ENCODE measurements at places on chromosomes 4 and X. TPM values are rescaled to one million over a fixed set of nuclear protein-coding genes. Genes with fewer than 3 reads are reported as not detected.

TMEM164 gene
- 19.2 TPM for total RNA-seq

DYNLT3 gene
- total RNA-seq, result 6.1 TPM

LINC00632 gene
- 42.0 TPM for total RNA-seq

LRCH2 gene
- 3.8 TPM for total RNA-seq

CFAP99 gene
- 0.41 TPM for total RNA-seq

- DNase-seq, result no peak
Observed at GRCh38 chrX:72110051-72110875, 21.5 kb downstream of the RTL5 start.

DNA sequence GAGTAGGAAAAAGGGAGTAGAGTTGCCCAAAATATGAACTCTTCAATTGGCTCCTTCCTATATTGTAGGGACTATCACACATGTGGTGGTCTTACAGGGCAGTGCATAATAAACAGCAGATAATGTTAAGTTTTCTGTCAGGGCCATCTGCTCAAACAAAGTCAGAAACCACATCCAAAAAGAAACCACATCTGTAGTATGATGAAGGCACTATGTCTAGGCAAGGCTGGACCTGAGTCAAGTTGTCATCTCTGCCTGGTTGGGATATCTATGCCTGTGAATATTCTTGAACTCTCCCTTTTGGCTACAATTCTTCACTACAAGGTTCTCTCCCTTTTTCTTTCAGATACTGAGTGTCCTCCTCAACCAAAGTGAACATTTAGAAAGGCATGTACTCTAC lies 109.4 kb upstream of the C1GALT1C1 start:
- no peak for DNase-seq

GRCh38 chr4:33064238-33064637 lies 2344.1 kb downstream of the PCDH7 start:
- DNase-seq, result no peak

- DNase-seq, result no peak
Observed at GRCh38 chrX:39888730-39889129, 209.0 kb downstream of the BCOR start.

DNA sequence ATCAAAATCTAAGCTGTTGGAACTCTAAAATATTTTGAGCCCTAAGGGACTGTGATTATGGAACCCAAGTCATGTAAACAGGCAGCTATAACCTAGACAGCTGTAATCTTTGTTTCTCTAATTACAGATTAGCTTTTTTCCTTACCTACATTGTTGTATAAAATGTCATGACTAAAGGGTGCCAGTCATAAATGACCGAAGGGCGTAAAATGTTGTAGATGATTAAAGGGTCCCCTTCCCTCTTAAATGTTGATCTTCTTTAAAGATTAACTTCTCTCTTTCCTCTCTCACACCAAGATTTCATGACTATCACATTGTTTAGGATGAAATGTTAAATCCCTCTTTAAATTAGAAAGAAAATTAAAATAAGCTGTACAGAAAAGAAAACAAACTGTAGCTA lies 659.4 kb upstream of the NR3C2 start:
- no peak for DNase-seq

DNA sequence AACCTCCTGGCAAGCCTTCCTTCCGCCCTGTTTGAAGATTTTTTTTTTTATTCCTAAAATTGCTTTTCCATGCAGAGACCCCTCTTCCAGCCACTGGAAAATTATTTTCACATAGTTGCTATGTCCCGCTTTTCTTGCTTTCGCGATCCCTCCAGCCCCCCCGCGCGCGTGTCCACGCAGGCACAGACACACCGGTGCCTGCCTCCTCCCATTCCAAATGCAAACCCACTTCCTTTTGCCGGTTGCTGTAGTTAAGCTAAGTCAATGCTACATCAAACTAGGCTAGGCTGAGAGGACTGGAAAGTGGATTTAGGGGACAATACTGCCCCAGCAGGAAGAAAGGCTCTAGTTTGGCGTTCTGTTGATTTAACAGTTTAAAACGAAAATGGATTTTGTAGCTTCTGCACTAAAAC lies 111.0 kb downstream of the DHX15 start:
- DNase-seq, result no peak

- no peak for DNase-seq
Observed at GRCh38 chr4:138901177-138901576, 114.4 kb upstream of the NOCT start.

DNA sequence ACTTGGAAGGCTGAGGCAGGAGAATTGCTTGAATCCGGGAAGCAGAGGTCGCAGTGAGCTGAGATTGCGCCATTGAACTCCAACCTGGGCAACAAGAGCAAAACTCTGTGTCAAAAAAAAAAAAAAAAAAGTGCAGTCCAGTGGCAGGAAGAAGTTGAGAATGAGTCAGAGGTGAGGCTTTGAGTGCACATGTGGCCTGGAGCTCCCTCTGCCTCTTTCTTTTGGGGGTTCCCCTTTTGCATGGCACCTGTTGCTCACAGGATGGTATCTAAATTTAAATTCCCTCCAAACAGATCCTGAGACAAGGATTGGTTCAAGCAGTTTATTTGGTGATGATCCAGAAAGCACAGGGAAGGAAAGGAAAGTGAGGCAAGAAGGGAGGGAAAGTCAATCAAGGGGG lies 151.4 kb upstream of the STX18 start:
- no peak for DNase-seq

DNA sequence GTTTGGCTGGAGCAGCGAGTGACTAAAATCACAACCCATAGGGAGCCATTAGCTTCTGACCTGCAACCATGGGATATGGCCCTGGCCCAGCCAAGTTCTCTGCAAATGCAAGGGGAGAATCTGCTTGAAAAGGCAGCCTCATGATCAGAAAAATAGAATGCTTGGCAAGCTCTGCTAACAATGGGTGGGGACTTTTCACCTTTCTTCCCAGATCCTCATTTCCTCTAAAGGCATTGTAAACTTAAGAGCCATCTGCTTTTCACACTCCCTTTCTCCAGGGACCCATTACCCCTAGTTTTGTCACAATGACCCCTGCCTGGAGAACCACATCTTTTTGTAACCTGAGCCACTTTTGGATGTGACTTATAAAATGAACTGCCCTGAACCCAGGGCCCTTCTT lies 104.3 kb downstream of the PARM1 start:
- no peak for DNase-seq

DNA sequence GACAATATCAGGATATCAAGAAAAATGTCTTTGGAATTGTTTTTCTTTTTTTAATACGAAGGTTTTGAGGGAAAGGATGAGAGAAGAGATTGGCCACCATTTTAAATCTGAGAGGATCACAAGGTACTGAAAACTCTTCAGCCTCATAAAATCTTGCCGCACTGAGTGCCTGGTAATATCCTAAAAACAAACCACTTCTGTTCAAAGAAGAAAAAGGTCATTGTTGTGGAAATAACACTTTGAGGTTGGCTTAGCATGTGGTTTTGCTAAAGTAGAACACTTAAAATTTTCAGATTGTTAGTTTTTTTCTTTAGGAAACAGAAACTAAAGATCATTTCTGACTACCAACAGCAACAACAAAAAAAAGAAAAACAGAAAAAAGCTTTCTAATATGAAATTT lies 1.0 kb upstream of the CLDN22 start:
- no peak for DNase-seq
